ENCODE measurements at places on chromosomes 5 and 9. TPM values are rescaled to one million over a fixed set of nuclear protein-coding genes. Genes with fewer than 3 reads are reported as not detected.

TJP2 gene
- total RNA-seq = 3.2 TPM

PCAT7 gene
- not detected for total RNA-seq

- H3K27me3 ChIP-seq = peaks cover 13% of the 10 kb centered on the region
- H3K36me3 ChIP-seq = no peaks in the 10 kb centered on the region
- H3K27ac ChIP-seq = no peak overlapping the region
- no peak overlapping the region for H3K4me3 ChIP-seq
- no peak for DNase-seq
- H3K4me1 ChIP-seq = no peaks in the 10 kb centered on the region
These were observed 49.9 kb downstream of the FGF18 start for GRCh38 chr5:171469326-171469725.

SLC34A3 gene
- not detected for total RNA-seq

GRCh38 chr9:76808636-76809035, 44.4 kb downstream of the PCA3 start:
- H3K27ac ChIP-seq = no peak overlapping the region
- H3K36me3 ChIP-seq = no peaks in the 10 kb centered on the region
- H3K4me3 ChIP-seq = no peak overlapping the region
- H3K4me1 ChIP-seq = no peaks in the 10 kb centered on the region

GRCh38 chr5:150246429-150246828, 43.1 kb downstream of the CAMK2A start:
- H3K27me3 ChIP-seq = peaks cover 2% of the 10 kb centered on the region
- H3K27ac ChIP-seq = no peak overlapping the region
- H3K4me3 ChIP-seq = no peak overlapping the region
- no peaks in the 10 kb centered on the region for H3K36me3 ChIP-seq

DNA sequence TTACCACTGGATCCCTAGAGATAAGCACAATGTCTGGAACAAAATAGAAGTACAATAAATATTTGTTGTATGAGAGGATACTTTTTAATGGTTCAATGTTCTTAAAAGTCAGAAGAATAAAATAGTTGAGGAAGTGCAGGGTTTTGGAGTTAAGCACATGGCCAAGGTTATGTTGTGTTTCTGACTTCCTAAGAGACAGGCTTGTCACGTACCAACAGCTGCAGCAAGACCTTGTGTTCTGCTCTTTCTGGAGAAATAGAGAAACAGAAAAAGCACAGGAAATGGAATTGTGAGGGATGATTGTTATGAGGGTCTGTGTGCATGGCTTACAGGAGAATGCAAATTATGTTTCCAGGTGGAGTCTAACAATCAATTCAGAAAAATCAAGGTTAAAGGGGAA, 12.9 kb downstream of the CARTPT start:
- DNase-seq = no peak
- H3K4me1 ChIP-seq = peaks cover 2% of the 10 kb centered on the region
- no peaks in the 10 kb centered on the region for H3K36me3 ChIP-seq
- H3K27me3 ChIP-seq = peaks cover 34% of the 10 kb centered on the region
- no peak overlapping the region for H3K4me3 ChIP-seq
- H3K27ac ChIP-seq = no peak overlapping the region

- H3K27ac ChIP-seq = no peak overlapping the region
- peak overlapping the region; percentile 5 for H3K4me3 ChIP-seq
- no peaks in the 10 kb centered on the region for H3K27me3 ChIP-seq
- H3K4me1 ChIP-seq = peaks cover 21% of the 10 kb centered on the region
- no peak for DNase-seq
- H3K36me3 ChIP-seq = no peaks in the 10 kb centered on the region
These were observed 184.5 kb downstream of the GNAQ start for GRCh38 chr9:77847059-77847499.

NCS1 gene
- 1.1 TPM for total RNA-seq

DNA sequence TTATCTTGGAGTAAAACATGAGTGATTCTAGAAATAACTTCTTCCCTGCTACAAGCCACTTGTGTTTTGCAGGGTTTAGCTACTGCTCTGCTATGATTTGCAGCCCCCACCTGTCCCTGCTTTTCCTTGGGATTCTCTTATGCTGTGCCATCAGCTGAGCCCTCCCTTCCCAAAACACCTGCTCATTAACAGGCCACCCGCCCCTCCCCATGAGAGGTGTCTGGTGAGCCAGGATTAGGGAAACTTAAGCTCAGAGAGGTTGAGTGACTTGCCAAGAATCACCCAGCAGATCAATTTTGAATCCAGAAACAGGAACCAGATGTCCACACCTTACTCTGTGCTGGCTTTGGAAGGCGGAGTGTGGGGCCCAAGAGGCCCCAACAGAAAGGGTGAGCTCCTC, 111.7 kb upstream of the CXCL14 start:
- H3K27me3 ChIP-seq = peaks cover 3% of the 10 kb centered on the region
- H3K27ac ChIP-seq = no peak overlapping the region
- H3K36me3 ChIP-seq = no peaks in the 10 kb centered on the region
- H3K4me1 ChIP-seq = no peaks in the 10 kb centered on the region

DNA sequence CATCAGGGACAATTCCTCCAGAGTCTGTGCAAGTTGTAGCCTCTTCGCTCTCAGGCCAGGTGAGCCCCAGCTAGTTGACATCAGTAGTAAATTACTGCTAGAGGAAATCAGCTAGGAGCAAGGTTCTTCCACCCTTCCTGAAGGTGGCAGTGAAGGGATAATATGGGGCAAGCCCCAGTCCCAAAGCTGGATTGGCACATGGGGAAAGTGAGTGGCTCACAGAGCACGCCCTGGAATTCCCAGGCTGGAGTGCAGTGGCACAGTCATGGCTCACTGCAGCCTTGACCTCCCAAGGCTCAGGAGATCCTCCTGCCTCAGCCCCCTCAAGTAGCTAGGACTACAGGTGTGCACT, 82.1 kb downstream of the CYFIP2 start:
- peaks cover 60% of the 10 kb centered on the region for H3K36me3 ChIP-seq
- H3K4me1 ChIP-seq = peaks cover 10% of the 10 kb centered on the region
- DNase-seq = no peak

DNA sequence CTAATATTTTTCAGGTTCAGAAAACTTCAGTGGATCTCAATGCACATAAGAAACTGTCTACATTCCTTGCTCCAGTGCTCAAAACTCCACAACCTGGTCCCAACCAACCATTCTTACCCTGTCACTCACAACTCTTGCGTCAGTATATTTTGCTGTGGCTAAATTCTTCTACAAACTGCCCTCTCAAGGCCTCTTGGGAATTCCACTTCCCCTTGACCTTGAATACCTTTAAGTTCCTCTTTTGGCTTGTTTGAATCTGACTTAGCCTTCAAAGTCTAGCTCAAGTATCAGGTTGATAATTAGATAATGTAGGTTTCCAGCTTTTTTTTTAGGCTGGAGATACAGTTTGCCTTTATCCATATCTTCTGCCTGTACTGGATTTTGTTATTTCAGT, 128.3 kb downstream of the SLF1 start:
- peaks cover 3% of the 10 kb centered on the region for H3K27me3 ChIP-seq
- no peaks in the 10 kb centered on the region for H3K36me3 ChIP-seq
- H3K27ac ChIP-seq = no peak overlapping the region
- no peak for DNase-seq
- H3K4me3 ChIP-seq = no peak overlapping the region

DNA sequence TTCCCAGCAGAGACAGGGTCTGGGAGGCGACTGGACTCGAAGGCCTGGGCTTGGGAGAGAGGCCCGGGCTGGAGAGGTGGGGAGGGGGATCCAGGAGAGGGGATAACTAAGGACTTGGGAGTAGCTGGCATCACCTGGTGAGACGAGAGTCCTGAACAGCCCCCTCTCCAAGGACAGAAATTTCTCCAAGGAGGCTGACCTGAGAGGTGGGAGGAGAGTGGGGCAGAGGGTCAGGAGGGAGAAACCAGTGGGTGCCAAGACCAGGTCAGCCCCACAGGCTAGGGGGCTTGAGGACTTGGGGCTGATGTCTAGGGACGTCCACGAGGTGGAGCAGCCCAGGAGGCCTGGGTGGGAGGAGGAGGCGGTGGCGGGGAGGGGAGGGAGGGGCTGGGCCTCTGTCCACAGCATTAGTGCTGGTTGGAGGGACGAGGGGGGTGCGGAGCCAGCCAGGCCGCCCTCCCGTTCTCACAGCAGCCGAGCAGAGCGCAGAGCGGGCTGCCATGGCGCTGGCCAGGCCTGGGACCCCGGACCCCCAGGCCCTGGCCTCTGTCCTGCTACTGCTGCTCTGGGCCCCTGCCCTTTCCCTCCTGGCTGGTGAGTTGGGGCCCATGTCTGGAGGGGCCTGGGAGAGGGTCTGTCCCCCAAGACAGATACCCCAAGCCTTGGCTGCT, at the start of gene CRB2:
TSS of gene CRB2 (plus strand) at position 437 of the 671 bp plus-strand sequence. CDS start at position 501, 64 bp downstream.
- DNase-seq = no peak
- H3K4me1 ChIP-seq = peaks cover 24% of the 10 kb centered on the region
- no peaks in the 10 kb centered on the region for H3K36me3 ChIP-seq
- no peak within 1 kb of the TSS for H3K27ac ChIP-seq
- no peak within 1 kb of the TSS for H3K4me3 ChIP-seq

DNA sequence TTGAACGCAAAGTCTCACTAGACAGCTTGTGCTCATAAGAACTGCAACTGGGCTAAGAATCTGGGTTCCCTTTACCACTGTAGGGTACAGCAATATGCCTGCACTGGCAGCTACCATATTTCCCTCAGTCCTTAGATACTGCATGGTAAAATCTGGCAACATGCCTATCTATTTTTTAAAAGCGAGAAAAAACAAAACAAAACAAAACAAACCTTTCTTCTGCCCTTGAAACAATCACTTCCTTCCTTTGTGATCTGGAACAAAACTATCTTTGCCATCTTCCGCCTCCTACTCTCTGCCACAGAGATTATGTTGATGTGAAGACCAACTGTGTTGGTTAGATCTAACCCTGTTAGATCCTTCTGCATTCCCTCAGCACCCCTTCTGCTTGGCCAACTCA, 242.9 kb downstream of the EBF1 start:
- no peak overlapping the region for H3K27ac ChIP-seq
- H3K27me3 ChIP-seq = no peaks in the 10 kb centered on the region
- peaks cover 6% of the 10 kb centered on the region for H3K4me1 ChIP-seq
- no peak overlapping the region for H3K4me3 ChIP-seq
- no peaks in the 10 kb centered on the region for H3K36me3 ChIP-seq

PDGFRB gene
- 33.4 TPM for total RNA-seq

DNA sequence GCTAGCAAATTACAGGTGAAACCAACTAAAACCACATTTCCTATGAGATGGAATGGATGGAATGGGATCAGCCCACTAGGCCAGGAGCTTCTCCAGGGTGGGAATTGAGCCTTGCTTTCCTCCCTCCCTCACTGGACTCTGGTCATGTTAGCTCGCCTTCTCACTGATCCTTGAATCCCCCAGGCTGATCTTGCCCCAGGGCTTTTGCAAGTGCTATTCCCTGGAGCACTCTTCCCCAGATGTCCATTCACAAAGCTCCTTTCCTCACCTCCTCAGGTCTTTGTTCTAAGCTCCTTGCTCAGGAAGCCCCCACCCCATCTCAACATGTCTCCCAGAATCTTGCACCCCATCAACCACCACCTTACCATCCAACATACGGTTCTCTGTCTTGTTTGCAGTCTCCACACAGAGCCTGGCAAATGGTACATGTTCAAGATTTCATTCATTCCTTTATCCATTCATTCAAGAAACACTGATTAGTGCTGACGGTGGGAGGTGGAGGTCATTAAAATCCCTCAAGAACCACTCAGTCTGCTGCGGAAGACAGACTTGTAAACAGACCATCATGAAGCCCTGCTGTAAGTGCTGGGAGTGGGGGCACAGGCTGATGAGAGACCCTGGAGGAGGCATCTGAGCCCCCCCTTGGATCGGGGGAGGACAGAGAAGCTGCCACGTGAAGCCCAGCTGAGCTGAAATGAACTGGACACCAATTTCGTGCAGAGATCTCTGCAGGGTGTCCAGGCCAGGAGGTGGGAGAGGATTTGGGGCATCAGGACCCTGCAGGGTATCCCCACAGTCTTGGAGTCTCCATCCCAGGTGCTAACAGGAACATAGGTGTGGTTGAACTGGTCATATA, 141.7 kb downstream of the BARX1 start:
- no peak overlapping the region for H3K4me3 ChIP-seq
- peaks cover 2% of the 10 kb centered on the region for H3K27me3 ChIP-seq
- H3K27ac ChIP-seq = no peak overlapping the region
- DNase-seq = no peak

DNA sequence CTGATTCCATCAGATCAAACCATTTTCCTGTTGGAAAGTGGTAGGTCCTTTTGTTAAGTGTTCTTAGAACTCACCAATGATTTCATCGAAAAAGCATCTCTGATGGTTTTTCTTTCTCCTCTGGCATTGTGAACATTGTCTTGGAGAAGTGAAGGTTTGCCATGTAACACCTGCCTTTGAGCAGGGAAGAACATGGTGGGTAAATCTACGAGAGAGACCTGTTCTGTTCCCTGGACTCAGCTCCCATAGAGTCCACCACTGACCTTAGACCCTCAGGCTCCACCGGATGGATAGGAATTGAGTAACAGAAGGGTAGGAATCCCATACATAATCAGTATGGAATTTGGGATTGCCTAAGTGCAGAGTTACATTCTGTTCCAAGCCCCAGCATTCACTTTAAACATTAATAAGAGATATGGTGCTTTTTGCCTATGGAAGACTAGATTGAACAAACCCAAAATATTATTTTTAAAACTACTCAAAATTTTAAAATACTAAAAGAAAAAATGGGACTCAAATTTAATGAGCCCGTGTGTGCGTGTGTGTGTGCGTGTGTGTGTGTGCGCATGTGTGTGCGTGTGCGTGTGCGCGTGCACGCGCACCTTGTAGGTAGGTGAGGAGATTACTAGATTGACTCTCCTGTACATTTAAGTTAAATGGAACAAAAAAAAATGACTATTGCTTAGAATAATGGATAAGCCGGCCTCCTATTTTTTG, 92.0 kb downstream of the C9orf152 start:
- no peak overlapping the region for H3K4me3 ChIP-seq
- no peaks in the 10 kb centered on the region for H3K36me3 ChIP-seq
- no peak overlapping the region for H3K27ac ChIP-seq
- H3K4me1 ChIP-seq = no peaks in the 10 kb centered on the region
- no peaks in the 10 kb centered on the region for H3K27me3 ChIP-seq

- H3K4me3 ChIP-seq = no peak overlapping the region
- no peak overlapping the region for H3K27ac ChIP-seq
- H3K27me3 ChIP-seq = peaks cover 6% of the 10 kb centered on the region
These were observed 256.9 kb downstream of the DMAC1 start for GRCh38 chr9:7542693-7543092.

DNA sequence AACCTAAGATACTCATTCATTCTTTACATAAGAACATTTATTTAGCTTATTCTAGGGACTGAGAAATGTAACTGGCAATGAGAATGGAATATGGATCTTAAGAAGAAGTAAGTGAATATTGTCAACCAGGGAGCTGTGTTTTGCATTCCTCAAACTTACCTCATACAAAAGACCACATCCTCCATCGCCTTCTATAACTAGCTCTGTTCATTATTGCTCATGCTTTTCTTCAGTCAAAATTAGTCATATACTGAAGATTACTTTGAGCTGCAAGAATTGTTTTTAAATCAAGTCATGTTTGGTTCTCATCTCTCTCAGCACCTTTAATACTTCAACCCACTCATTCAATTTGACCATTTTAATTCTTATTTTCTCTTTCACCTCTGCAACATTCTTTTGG, 140.3 kb upstream of the RASA1 start:
- H3K4me1 ChIP-seq = peaks cover 25% of the 10 kb centered on the region
- peak overlapping the region; percentile 47 for H3K27ac ChIP-seq
- H3K4me3 ChIP-seq = peak overlapping the region; percentile 18
- H3K27me3 ChIP-seq = no peaks in the 10 kb centered on the region
- peaks cover 7% of the 10 kb centered on the region for H3K36me3 ChIP-seq
- no peak for DNase-seq
